ENCODE measurements at places on chromosomes 3 and 15.

GRCh38 chr3:94004301-94004910 is 24.0 kb downstream of the STX19 start:
- peak; percentile 46 for DNase-seq

- peak; percentile 29 for DNase-seq
These were observed 993 bp downstream of the PLCL2 start for GRCh38 chr3:16885593-16886302.

DNA sequence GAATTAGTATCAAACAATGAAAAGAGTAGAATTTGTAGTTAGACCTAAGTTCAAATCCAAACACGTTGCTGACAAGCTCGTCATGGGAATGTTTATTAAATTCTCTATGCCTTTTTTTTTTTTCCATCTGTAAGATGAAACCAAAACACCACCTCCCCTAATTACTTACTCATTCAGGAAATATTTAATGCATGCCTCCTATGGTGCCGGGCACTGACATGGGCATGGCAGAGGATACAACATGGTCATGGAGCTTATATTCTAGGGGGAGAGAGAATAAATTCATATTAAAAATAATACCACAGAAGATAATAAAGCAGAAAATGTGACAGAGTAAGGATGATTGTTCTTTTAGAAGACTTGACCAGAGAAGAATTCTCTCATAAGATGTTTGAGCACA is 215.8 kb downstream of the RYR3 start:
- DNase-seq = no peak

- no peak for DNase-seq
These were observed 201.9 kb downstream of the TNIK start for GRCh38 chr3:171258316-171258715.

DNA sequence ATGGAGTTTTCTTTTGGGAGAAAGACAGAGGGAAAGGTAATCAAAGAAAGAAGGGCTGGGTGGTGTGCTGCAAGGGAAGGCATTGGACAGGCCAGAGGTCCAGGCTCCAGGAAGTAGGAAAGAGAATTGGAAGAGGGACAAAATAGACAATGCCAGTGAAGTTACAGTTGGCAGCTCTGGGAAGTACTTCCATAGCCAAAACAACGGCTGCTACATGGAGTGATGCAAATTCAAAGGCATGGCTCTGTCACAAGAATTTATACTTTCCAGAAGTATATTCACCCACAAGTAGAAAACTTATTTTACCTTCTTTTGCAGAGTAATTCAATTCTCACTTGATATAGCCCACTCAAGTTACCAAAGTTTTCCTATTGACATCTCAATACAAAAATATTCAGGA is 191.5 kb downstream of the TNIK start:
- DNase-seq = peak; percentile 18

DNA sequence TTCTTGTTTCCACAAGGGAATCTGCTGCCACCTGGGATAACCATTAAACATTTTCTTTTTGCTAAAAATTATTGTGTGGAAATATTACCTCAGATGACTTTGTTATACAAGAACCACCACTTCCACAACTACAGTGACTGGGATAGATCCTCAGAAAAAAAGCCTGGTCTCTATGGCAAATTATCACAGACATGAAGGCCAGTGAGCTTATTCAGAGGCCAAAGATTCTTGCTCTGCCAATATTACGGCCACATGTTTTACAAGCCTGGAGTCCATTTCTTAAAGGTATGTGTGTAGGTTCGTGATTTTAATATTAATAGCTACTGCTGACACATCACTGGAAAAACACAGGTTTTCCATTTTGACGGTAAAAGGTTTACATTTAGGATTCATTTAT is 73.8 kb downstream of the MYO1E start:
- DNase-seq = no peak

DNA sequence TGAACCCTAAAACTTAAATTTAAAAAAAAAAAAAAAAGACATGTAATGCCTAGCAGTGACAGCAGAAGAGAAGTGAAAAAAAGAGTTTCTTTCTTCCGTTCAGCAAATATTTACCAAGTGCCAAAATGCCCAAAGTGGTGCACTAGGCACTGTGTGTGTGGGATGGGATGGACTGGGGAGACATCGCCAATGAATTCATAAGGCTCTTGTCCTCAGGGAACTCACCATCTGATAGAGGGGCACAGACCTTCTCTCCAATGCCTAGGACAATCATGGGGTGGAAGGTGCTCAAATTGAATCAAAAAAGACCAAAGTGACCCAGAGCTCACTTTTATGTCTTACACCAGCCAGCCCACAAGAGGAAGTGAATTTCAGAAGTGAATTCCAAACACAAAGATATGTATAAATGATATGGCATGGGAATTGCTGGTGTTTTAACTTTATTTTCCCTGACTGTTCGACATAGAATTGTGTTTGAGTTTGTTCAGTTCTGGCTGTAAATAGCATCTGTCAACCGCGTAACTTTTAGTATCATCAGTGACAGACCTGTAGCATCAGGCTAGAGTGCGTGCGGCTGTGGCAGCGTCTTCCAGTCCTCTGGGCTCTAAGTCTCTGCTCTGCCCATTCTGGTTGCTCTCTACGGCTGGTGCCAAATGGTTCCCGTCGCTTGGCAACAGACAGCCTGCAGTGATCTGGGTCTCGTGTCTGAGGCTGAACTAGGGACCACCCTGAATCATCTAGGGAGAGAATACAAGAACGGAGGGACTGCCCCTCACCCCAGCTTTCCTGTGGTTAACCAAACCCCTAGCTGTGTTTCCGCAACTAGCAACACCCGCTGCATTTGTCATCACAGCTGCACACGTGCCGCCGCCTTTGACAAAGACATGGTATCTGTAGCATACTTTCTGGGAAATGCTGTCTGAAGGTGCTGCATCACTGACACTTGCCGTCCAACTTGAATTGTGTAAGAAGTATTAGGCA is 154.0 kb upstream of the THBS1 start:
- DNase-seq = no peak

GRCh38 chr3:63588895-63589294 is 63.6 kb upstream of the SNTN start:
- DNase-seq = no peak

- no peak for DNase-seq
These were observed 779.0 kb downstream of the SQOR start for GRCh38 chr15:46413799-46414198.

- no peak for DNase-seq
These were observed 70.0 kb upstream of the CCDC54 start for GRCh38 chr3:107307205-107307604.

DNA sequence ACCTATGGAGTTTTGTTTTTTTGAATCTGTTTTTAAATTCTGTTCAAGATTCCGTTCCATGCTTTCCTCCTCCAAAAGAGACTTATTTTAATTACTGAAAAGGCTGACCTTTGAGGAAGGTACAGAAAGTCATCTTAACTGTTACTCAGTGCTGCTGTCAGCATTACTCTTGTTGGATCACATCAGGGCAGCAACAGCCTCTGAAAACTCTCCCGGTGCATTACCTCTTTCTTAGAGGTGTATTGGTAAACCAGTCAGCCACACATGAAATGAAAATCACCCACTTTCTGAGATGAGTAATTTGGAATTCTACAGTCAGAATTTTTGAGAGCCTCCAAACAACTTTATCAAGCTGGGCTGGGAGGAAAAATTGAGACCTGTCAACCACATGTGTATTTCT is 88.5 kb upstream of the LIMD1 start:
- DNase-seq = no peak

GRCh38 chr3:66253790-66254620 is 33.2 kb downstream of the SLC25A26 start:
- no peak for DNase-seq

GRCh38 chr15:90561344-90562244 is 31.9 kb downstream of the CRTC3 start:
- DNase-seq = peak; percentile 66

- no peak for DNase-seq
These were observed 57.2 kb downstream of the SH3GL3 start for GRCh38 chr15:83504365-83504764.

- peak; percentile 9 for DNase-seq
These were observed 203.5 kb downstream of the RSRC1 start for GRCh38 chr3:158313338-158313927.

GRCh38 chr15:76983590-76984375 is 11.1 kb upstream of the PSTPIP1 start:
- no peak for DNase-seq

GRCh38 chr15:28219116-28219515 is 102.9 kb downstream of the HERC2 start:
- DNase-seq = no peak

DNA sequence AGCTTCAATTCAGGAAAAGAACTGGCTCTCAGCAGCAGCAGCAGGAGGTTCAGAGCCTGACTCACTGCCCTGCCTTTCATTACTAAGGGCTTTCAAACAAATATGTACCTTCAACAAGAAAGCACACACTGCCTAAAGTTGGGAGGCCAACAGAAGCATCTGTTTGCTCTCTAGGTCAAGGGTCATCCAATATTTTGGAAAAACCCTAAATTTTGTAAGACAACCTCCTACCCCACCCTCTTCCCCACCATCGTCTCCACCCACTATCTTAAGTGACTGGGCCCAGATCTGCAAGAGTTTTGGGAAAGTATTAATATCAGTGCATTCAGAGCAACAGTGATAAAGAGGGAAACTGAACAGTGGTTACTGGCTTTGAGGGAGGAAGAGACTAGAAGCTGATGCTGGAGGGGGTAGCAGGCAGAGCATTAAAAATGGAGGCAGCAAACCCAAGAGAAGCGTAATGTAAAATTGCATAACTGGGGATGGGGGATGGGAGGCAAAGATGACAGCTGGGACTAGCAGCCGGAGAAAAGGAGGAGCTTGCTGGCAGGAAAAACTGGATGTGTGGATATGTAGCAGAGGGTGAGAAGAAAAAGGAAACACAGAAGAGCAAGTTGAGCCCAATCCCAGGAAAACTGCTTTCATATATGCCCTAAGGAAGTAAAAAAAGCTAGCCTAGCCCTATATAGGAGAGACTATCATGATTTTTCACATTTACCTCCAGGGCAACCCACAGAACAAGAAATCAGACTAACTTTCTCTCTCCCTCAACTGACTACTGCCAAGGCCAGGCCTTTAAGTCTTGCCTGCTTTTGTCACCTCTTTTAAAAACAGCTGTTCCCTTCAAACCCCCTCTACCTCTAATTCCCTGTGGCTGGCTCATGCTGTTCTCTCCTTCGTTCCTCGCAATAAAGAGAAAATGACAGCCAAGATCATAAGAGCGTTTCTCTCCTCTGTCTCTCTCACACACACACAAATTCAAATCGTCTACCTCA is 31.4 kb downstream of the NPTN start:
- peak; percentile 76 for DNase-seq

GRCh38 chr3:28286595-28286994 is 45.2 kb downstream of the CMC1 start:
- DNase-seq = peak; percentile 27

DNA sequence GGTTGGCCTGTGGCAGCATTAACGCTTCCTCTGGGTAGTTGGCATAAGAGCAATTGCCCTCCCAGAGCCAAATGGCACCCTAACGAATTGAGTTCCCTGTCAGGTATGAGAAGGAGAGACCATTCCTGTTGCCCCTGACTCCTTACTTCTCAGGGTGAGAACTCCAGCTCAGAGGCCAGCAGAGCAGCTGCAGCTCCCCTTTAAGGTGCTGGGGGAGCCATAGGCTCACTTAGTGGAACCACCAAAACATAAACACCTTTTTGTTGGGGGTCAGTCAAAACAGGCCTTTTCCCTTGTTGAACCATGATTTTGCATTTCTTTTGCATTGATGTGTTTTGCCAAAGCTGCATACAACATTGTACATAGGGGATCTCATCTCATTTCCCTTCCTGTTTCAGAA is 28.1 kb upstream of the LHFPL4 start:
- DNase-seq = no peak

DNA sequence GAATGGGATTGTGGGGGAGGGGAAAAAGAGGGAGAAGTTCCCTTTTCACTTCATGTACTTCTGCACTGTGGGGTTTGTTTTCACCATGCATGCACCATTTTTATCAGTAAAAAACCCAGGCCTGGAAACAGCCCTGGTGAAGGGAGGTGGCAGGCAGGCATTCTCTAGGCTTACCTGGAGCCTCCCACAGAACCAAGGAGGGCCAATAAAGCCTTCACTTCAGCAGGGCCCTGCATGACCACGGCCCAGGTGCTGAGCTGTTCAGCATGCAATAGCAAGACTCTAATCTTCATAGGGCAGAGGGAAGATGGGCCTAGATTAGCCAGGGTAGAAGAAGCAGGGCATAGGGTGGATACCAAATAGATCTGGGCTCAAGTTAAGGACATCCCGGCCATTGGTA is 49.6 kb downstream of the SCN5A start:
- no peak for DNase-seq

DNA sequence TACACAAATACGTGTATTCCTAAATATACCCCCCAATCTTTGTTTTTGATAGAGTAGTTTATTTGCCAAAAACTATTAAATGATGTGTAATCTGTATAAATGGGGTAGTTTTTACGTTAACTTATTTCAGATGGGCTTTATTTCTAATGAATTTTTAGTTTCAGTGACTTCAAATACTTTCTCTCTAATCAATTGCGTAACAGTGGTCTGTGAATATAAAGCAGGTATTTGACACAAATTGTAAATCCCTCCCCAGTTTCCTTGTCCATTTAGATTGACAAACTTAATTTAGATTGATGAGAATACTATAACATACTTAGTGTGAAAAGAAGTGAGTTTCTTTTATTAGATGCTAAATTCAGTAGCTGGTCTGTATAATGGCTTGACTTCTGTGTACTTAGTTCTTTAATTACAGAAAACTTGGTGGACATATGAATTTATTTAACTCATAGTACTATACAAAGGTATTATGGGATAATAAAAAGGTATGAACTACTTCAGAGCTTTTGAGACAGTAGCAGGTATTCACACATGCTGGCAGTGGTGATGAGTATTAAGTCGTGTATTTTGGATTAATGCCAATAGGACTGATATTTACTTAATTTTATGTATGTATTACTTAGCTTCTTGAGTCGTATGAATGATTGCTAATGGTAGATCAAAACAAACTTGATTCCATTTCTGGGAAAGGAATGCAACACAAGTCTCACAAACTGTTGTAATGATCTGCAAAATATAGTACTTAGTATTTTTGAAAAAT is 81.6 kb downstream of the STT3B start:
- DNase-seq = no peak
